ENCODE measurements at places on chromosomes 2 and 18. TPM values are rescaled to one million over a fixed set of nuclear protein-coding genes. Genes with fewer than 3 reads are reported as not detected.

- H3K36me3 ChIP-seq: peaks cover 55% of the 10 kb centered on the region
- no peak overlapping the region for H3K4me3 ChIP-seq
- H3K27me3 ChIP-seq: no peaks in the 10 kb centered on the region
Measured at GRCh38 chr2:99430614-99431291, 59.1 kb downstream of the REV1 start.

GRCh38 chr2:126614524-126615227 is 41.3 kb upstream of the GYPC start:
- no peaks in the 10 kb centered on the region for H3K4me1 ChIP-seq
- H3K27ac ChIP-seq: no peak overlapping the region
- H3K36me3 ChIP-seq: no peaks in the 10 kb centered on the region
- DNase-seq: peak; percentile 27
- no peaks in the 10 kb centered on the region for H3K27me3 ChIP-seq
- H3K4me3 ChIP-seq: no peak overlapping the region

- H3K27ac ChIP-seq: no peak overlapping the region
- H3K4me3 ChIP-seq: no peak overlapping the region
- no peaks in the 10 kb centered on the region for H3K36me3 ChIP-seq
- DNase-seq: no peak
Measured at GRCh38 chr2:100852447-100852846, 32.5 kb downstream of the NPAS2 start.

- H3K4me1 ChIP-seq: no peaks in the 10 kb centered on the region
- DNase-seq: no peak
- H3K4me3 ChIP-seq: no peak overlapping the region
- no peaks in the 10 kb centered on the region for H3K27me3 ChIP-seq
- no peaks in the 10 kb centered on the region for H3K36me3 ChIP-seq
Measured at GRCh38 chr2:114496959-114497358, 54.5 kb downstream of the DPP10 start.

The DOK6 gene
- total RNA-seq: not detected

DNA sequence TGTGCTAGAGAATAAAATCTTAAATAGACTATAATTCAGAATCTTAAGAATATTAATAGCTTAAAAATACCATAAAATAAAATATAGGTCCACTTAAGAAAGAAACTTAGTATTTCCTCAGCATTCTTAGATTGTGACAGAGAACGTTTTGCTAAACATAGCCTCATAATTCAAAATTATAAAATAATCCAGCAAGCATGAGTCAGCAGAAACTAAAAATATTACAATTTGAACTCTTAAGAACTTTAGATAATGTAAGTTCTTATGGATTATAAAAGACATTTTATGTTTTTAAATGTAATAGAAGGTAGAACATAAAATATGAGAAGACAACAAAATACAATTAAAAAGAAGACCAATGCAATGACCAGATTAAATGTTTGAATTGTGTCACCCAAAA is 164.5 kb upstream of the MC4R start:
- no peak overlapping the region for H3K4me3 ChIP-seq
- H3K36me3 ChIP-seq: no peaks in the 10 kb centered on the region
- no peak for DNase-seq
- H3K27me3 ChIP-seq: no peaks in the 10 kb centered on the region
- H3K4me1 ChIP-seq: no peaks in the 10 kb centered on the region
- H3K27ac ChIP-seq: no peak overlapping the region

The PASK gene
- total RNA-seq: 5.2 TPM

The MSGN1 gene
- not detected for total RNA-seq

DNA sequence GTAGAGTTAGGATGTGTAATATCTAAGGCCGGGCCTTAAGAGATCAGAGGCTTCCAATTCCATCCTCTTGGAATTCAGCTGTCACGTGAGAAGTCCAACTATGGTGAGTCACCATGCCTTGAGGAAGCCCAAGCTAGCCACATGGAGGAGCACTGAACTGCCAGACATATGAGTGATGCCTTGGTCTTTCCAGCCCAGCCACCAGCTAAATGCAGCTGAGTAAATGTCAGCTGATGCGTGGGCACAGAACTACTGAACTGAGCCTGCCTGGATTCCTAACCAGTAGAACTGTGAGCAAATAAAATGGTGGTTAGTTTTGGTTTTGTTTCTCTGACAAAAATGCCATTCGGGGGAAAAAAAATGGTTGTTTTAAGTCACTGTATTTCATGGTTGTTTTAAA is 153.7 kb upstream of the SERTAD2 start:
- H3K27me3 ChIP-seq: no peaks in the 10 kb centered on the region
- no peak for DNase-seq
- no peak overlapping the region for H3K4me3 ChIP-seq
- H3K4me1 ChIP-seq: no peaks in the 10 kb centered on the region

The POU3F3 gene
- total RNA-seq: not detected

DNA sequence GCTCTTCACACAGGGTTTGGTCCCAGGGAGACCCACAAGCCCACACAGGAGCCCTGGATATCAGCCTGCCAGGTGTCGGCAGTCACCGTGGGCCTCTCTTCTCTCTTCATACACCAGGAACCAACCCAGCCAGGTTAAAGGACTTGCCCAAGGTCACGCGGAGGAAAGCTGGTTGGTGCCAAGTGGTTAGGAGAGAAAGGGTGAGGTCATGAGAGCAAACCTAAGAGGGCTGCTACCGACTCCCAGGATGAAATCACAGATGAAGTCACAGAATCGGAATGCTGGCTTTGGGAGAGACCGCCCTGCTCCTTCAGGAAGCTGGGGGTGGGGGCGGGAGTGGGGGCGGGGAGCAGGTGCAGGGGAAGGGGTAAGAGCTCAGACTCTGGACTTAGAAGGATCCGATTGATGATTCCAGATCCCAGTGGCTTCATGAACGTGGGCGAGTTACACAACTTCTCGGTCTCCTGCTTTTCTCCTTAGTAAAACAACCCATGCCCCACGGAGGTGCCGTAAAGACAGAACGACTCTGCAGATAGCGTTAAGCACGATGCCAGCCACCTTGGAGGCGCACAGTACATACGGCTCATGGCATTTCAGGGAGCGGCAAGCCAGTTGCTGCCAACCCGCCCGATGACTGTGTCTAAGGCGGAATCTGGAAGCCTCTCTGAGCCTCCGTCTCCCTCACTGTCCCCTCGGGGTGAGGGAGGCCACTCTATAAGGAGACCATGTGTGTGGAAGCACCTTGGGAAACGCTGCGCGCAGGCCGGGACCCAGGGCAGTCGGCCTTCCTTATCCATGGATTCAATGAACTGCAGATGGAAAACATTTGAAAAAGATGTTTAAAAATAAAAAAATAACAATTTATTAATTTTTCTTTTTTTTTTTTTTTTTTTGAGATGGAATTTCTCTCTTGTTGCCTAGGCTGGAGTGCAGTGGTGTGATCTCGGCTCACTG is 23.0 kb upstream of the TAF1B start:
- no peaks in the 10 kb centered on the region for H3K36me3 ChIP-seq
- no peaks in the 10 kb centered on the region for H3K4me1 ChIP-seq
- no peak overlapping the region for H3K4me3 ChIP-seq
- H3K27ac ChIP-seq: no peak overlapping the region
- peak; percentile 62 for DNase-seq

The ARHGEF4 gene
- total RNA-seq: not detected
